ENCODE measurements at places on chromosomes 12 and 14.

- no peak for DNase-seq
These were observed 5.9 kb downstream of the RNASE8 start for GRCh38 chr14:21063479-21063878.

DNA sequence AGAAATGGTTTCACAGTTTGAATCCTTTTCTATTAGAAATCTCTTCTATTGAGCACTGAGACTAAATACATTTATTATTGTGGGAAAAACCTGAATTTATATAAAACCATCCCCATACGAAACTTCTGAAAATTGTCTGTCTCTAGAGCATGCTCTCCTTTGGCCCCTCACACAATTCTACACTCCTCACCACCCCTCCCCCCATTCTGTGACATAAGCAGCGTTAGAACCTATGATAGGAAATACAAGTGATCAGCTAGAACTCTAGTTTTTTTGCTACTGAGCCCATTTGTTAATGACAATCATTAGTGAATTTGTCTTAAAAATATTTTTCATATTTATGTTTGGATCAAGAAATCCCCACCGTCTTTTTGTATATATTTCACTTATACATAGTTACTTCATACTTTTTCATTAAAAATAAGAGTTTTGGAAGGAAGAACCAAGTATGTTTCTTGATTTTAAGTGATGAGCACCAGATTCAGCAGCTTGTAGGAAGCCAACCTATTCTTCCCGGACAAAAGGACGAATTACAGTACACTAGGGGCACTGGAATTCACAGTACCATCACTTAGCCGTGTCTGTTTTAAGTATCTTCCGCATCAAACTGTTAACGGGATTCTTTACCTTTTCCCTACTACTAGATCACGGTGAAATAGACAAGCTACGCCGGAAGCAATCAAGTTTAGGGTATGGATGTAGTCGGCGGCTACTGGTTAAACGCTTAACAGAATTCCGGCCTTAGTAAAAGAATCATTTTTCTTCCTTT, 724 bp downstream of the GTSF1 start:
- no peak for DNase-seq

- DNase-seq = no peak
These were observed 23.3 kb upstream of the NEK9 start for GRCh38 chr14:75150150-75150549.

DNA sequence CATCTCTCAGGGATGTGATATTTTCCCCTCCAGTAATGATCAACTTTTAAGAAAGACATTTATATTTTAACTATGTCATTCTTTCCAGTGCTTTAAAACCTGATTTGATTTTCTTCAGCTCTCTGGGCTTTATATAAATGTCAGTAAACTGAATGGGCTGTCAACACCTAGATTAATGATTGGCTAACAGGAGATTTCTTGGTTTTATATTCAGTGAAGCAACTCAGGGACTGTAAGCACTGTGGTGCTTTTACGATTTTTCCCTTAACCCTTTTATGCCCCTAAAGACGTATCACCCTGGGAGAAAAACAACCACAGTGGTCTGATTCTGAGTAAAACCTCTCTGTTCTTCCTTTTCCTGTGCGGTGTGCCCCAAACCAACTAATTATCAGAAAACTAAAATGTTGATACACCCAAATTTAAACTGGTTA, 38.0 kb downstream of the PTGER2 start:
- no peak for DNase-seq

- no peak for DNase-seq
These were observed 26.7 kb downstream of the GTF2A1 start for GRCh38 chr14:81193924-81194633.

GRCh38 chr12:121468499-121468801, 68.5 kb downstream of the RNF34 start:
- DNase-seq = no peak

DNA sequence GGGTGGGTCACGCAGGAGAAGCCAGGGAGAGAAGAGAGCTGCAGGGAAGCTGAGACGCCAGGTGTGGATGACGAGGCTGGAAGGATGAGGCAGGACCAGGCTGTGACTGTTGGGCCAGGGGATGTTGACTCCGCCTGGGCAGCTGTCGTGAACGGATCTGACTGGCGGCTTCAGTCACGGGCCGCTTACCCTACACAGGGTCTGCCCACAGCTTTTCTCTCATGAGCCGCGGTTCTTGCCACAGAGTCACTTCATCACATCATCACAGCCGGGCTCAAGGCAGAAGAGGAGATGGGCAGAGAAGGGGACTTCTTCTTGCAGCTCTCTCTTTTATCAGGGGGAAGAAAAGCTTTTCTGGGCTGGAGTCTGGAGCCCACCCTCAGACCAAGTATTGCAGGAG, 7.7 kb downstream of the CLBA1 start:
- DNase-seq = no peak

DNA sequence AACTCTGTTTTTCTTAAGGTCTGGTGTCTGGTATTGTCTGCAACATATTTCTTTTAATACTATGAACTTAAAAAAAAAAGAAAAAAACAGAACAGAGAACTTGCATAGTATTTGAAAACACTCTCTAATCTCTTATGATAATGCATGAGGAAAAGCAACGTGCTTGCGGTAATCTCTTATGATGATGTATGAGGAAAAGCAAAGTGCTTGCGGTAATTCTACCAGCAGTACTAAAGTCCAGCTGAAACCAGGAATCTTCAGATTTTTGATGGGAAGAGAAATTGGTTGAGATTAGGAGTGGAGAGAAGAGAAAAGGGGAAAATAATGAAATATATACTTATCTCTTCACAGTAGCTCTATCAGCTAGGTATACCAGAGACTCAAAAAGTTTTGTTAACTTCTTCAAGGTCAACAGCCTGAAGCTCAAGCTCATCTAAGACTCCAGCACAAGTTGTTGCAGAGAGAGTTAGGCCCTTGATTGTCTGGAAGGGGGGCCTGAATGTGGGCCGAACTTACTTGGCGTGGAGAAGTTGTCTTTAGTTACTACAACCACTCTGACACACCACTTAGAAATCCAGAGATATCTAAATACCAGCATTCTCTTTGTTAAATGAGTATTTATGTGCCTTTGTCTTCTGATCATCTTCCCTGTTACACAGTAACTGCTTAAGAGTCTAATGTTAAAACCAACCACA, 240.4 kb downstream of the PRKD1 start:
- no peak for DNase-seq

DNA sequence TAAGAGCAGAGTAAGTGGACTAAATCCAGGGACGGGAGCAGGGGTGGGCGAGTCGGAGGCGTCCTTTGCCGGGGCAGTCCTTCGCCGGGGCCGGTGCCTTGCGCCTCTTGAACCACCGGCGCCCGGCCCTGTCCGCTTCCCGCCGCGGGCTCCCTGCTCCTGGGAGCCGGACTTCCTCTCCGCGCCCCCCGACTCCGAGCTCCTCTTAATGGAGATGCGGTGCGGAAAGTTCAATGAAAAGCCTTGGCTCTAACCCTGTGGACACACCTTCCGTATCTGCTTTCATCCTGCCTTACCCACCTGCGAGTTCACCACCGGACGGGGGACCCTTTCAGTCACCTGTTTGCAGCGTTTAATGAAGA, 412 bp downstream of the FGFR1OP2 start:
- DNase-seq = no peak

DNA sequence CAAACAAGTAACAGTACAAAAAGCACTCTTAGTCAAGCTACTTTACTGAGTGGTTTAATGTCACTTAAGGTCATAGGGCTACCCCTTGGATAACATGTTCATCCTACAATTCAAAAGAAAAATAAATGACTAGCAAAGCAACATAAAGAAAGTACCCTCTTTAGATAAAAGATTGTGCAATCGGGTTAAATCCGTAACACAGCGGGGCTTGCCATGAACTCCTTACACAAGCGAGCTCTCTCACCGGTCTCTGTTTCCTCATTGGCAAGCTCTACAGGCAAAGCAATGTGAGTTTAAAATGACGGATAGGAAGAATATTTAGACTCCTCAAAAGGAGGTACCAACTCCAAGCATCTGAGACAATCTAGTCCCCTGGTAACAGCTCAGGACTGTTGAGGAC, 140.6 kb downstream of the EGLN3 start:
- DNase-seq = no peak
